NCI-H345 (cell line): ENCODE measurements at places on chromosomes 3 and 15.

DNA sequence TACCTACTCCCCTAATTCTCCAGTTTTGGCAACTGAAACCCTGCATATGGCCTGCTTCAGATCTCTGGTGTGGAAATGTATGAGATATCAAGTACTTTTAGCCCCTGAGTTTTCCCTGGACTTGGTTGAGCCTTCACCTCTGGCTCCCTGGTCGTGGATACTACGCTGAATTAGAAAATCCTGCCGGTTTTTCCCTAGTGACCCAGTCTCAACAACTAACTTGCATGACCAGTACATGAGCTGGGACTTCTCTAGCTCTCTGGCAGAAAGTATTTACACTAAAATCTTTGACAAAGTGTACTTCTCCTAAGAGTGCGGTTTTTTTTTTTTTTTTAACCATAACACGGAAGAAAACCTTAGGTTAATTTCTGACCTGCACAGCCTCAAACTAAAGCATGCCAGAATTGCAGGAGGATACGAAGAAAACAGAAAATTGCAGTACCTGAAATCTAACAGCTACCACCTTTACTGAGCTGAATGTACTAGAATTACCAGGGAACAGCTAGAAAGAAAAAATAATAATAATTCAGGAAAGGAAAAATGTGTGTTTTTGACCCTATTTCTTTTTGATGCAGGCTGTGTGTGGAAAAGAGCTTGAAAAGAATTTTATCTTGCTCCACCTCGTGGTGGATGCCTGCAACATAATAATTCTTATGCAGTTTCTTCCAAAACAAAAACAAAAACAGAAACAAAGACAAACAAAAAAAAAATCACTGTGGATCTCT, 165.6 kb downstream of the GMNC start:
- DNase-seq: no peak

DNA sequence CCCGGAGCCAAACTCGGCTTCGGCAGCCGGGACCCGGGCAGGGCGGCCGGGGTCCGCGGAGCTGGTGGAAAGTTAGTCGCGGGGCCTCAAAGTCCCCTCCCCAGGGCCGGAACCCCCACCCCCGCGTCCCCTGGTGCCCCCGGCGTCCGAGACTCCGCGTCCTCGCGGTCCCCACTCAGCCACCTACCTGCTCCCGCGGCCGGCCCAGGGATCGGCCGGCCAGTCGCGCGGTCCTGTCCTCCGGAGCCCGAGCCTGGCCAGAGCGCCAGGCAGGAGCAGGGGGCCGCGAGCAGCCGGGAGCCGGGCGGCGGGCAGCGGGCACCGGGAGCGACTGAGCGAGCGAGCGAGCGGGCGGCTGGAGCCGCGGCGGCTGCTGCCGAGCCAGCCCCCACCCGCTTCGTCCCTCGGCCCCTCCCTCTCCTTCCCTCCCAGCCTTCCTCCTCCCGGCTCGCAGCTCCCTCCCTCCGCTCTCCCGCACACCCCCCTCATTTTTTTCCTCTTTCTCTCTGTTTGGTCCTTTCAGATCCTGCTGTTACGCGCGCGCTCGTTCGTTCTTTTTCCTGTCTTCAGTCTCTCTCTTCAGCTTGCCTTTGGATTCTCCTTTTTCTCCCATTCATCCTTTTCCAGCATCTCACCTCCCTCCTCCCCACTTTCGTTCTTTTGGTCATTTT, at the start of gene MEGF11:
Gene MEGF11 (minus strand): TSS at position 333 of the 671 bp plus-strand sequence. CDS start 125,347 bp downstream, outside the sequence.
- peak; percentile 31 for DNase-seq

GRCh38 chr3:41601404-41601987, 360.4 kb downstream of the ULK4 start:
- no peak for DNase-seq

DNA sequence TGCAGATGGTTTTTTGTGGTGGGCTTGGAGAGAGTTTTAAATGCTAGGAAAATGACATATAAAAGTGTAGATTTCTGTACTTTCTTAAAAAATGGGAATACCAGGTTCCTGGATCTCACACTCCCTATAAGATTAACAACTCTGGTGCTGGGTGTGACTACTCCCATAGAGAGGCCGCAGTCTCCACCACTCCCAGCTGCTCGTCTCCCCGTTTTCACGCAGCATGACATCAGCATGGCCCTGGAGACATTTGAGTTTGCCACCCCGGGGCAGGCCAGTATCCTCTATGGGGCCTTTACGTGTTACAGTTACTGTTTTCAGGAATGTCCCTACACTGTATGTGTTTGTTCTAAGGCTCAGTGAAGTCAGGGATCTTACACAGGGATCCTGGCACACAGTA, 126.7 kb upstream of the ATP2B2 start:
- DNase-seq: no peak

- DNase-seq: no peak
Observed at GRCh38 chr3:8985411-8985831, 22.1 kb upstream of the RAD18 start.

DNA sequence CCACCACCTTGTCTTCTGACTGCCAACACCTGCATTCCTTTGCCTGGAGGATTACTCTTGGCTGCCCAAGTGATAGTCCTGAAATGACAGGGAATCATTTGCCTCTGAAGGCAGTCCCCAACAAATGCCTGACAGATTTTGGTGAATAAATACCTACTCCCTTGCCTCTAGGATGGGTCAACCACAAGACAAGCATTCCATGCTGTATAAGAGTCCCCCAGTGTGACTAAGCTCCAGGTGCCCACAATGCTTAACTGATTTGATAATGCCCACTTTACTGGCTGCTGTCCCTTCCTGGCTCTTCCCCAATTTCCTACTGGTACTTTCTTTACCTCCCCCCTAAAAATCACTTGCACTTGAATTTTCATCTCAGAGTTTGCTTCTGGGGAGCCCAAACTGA, 14.8 kb downstream of the THRB start:
- no peak for DNase-seq

GRCh38 chr3:192867645-192868044, 50.0 kb downstream of the MB21D2 start:
- no peak for DNase-seq
